Islet precursor cell (in vitro differentiated cells): ENCODE measurements at places on chromosomes 1 and 21.

GRCh38 chr1:236875975-236876374 lies 80.9 kb downstream of the MTR start:
- DNase-seq = no peak

DNA sequence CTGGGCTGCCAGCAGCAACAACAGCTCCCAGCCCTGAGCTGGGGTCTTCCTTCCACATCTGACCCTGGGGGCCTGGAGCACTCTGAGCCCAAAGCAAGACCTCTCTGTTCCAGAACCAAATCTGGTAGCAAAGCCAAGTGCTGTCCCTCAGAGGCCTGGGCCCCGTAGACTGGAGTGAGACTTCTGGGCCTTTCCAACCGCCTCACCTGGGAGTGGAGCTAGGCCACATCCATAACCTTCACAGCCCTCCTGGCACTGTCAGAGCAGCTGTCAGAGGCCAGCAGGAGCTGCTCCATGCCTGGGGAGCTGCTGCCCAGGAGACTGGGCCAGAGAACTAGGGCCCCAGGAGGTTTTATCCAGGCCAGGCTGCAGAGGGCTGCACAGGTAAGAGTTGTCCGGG lies 15.4 kb upstream of the SLC5A9 start:
- no peak for DNase-seq

DNA sequence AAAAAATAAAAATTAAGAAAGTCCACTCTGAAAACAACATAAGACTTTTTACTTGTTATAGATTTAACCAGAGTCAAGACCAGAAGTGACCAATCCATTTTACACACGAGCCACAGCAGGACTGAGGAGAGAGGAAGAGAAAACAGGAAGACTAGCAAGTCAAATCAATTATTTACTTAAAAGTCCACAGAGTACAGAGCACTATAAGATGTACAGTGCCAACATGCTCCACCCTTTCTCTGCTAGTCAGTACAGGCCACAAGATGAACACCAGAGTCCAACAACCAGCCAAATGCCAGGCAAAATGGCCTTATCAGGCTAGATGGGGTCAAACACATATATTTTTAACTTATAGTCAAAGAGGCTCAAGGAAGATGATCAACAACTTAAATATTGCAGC lies 19.5 kb downstream of the LUZP1 start:
- DNase-seq = no peak

GRCh38 chr1:178094739-178095645 lies 1.1 kb downstream of the RASAL2 start:
- DNase-seq = no peak

DNA sequence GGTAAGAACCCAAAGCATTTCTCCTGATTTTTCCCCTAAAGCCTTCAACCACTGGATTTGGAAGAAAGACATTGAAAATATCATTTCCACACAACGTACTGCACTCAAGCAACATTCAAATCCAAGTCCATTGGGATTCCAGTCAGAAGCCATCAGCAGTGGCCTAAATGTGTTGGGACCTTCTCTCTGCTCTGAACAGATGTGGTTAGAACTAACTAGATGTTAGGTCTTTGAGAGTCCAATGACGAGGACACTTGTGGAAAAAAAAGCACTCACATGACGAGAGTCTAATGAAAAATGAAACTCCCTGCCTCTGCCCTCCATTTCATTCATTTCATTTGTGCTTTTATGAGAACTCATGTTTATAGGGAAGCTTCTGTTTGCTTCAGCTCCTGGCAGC lies 382.3 kb downstream of the SIPA1L2 start:
- DNase-seq = no peak

GRCh38 chr21:39131791-39132190 lies 51.5 kb downstream of the PSMG1 start:
- DNase-seq = no peak

- DNase-seq = no peak
These were observed 6.6 kb downstream of the SPATA21 start for GRCh38 chr1:16430606-16431005.

GRCh38 chr1:169576935-169577331 lies 9.3 kb downstream of the F5 start:
- no peak for DNase-seq

DNA sequence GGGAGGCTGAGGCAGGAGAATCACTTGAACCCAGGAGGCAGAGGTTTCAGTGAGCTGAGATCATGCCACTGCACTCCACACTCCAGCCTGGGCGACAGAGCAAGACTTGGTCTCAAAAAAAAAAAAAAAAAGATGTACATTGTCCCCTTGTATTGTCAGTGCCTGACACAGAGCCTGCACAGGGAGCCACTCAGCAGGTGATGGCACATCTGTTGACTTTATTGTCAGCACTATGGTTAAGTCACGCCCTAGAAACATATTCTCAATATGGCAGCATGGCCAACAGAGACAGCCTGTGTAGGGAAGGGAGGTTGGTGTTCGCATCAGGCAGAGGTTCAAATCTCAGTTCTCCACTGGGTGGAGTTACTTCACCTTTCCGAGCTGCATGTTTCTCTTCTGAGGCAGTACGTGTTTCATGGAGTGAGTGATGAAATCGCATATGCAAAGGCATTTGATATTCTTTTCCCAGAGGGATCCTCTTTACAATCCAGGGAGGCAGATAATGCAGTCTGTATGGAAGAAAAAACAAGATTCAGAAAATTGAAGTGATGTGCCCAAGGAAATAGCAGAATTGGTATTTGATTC lies 20.6 kb downstream of the LAMC2 start:
- no peak for DNase-seq

- DNase-seq = no peak
These were observed 77.2 kb downstream of the NRIP1 start for GRCh38 chr21:14987370-14988170.

DNA sequence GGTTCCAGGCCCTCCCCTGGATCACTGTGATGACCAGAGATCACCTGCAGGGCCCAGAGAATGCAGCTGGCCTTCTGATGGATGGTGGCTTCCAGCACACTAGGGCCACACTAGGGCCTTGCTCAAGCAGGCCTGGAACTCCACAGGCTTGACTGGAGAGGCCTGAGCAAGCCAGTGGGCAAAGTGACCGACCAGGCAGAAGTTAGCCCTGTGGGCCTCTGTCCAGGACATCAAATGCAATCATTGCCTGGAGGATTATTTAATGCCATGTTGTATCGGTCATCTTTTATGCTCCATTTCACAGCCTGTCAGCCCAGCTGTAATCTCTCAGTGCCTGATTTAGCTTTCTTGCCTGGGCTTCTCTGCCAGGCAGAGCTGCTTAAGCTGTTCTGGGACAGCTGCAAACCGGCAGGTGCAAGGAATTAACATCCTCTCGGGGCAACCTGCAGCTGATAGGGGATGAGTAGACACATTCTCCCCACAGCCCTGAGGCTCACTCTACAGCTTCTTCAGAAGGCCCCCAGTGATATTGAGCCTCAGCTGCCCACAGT lies 17.7 kb downstream of the NENF start:
- DNase-seq = no peak

DNA sequence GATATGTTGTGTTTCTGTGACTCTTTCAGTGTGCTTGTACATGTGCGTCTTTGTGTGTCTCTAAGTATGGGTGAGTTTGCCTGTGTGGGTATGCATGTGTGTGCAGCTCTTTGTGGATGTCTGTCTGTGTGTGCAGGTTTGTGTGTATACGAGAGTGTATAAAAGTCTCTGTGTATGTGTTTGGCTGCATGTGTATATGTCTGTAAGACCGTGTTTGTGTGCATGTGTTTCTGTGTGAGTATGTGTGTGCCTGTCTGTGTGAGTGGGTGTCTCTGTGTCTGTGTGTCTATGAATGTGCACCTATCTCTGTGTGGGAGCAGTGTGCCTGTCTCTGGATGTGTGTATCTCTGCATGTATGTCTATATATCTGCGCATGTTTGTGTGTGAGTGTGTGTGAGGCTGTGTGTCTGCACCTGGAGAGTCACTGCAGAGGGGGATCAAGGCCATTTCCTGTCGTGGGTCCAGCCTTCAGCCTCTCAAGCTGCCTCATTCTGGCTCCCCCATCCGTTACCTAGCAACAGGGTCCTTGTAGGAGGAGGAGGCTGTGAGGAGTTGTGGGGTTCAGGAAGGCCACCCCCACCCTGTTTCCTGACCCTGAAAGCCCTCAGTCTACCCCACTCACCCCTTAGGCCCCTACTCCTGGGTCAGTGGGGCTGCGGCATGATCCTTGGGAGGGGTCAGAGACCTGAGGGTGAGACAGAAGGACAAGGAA lies 10.4 kb downstream of the FGR start:
- DNase-seq = no peak

- peak; percentile 99 for DNase-seq
These were observed 104.4 kb downstream of the PTPN14 start for GRCh38 chr1:214446772-214447556.

DNA sequence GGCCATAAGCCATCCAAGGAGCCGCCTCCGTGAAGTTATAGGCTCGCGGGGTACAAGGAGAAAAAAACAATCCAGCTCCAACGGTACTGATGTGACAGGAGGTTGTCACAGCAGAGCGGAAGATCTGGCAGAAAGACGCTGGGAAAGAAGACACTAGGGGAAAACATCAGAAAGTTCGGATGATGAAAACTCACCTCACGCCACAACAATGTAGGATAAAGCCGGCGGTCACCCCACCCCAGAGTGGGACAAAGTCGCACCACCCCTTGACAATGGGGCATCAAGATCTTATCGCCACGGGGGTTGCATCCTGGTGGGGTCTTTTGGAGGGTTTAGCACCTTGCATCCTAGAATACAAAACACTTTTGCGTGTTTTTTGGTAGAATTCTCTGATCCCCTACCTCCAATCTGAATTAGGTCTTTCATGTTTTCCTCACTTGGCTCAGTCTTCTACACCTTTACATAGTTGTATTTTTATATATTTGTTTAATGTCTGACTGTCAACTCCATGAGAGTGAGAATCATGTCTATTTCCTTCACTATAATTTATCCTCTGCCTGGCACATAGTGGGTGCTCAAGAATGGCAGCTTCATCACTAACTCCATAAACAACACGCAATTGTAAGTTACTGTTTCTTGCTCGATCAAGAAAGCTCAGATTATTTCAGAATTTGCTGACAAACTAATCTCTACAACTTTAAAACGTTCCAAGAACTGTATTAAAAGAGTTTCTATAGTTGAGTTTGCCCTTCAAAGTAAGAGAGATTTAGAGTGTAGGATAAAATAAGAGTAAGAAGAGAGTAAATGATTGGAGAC lies 611 bp upstream of the ZSWIM5 start:
- no peak for DNase-seq

DNA sequence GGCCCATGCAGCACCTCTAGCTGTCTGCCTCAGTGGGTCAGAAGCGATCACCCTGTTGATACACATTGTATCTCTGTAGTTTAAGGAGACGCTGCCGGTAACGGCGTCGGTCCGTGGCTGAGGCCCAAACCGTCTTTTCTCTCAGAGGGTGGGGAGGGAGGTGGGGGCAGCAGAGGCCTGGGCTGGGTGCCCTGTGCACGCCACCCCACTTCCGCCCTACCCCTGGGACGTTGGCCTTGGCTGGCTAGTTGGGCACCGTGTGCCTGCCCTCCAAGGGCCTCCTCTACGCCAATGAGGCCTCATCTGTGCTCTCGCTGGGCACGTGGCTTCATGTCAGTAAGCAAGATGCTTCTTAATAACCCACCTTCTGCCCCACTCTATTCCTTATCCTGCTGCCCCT lies 9.4 kb downstream of the ZC3H12A start:
- DNase-seq = no peak

DNA sequence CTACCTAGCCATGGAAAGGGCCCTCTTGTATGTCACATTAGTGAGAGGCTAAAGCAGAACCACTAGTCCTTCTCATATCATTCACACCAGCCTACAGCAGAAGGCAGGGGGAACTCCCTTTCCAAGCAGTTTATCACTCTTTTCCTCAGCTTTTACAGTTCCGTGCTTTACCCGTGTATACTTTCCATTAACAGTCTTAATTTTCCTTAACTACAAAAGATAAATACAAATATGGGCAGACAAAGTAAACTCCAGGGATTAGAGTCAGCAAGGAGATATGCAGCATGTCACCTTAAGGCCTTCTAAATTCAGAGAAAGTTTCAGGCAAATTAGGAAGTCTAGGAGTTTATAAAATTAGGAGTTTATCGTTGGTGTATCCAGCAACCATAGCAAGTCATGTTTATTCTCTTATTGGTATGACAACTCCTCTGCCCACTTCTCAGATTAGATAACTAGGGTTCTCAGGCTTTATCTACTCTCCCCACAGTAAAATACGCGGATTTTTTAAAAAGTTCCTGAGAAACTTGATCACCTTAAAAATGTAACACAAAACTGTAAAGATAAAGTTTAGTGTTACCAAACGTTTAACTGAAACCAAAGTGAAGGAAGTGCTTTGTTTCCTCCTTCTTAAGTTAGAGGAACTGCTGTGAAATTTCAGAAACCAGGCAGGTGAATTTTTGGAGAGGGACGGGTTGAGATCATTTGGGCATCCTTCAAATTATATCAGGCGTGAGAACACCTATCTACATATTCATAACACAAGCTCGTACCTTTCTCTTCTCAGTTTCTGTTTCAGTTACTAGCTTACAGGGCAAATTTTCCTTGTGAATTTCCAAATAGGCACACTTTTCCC lies 42.7 kb upstream of the SLC19A2 start:
- DNase-seq = no peak

- DNase-seq = no peak
These were observed 172.3 kb downstream of the ADGRL4 start for GRCh38 chr1:78834201-78834741.

- no peak for DNase-seq
These were observed 22.9 kb upstream of the PKN2 start for GRCh38 chr1:88661188-88661587.

DNA sequence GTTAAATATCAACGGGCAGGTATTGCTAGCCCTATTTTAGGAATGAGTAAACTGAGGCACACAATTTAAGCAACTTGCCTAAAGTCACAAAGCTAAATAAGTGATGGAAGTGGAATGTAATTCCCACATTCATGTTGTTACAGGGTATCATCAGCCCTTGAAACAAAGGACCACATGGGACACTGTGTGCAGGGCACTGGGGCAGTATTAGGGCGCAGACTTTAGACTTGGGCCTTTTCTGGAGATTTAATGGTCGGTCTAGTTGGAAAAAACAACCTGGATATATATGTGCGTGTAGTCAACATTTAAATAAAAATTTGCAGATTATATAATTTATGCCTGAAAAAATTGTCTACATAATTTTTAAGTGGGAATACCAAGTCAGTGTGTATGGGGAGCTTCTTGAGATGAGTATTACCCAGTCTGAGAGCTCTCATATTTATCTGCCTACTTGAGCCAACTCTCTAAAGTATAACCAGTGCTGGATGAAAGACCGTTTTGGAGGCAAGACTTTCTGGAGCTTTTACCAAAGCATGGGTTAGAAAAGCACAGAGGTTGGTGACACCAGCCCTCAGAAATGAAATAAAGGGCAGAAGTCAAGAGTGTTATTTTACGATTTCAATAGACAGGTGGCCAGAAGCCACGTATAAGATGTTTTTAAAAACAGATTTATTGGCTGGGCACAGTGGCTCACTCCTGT lies 1.6 kb downstream of the KDM1A start:
- DNase-seq = no peak

GRCh38 chr1:219495737-219496408 lies 117.0 kb downstream of the ZC3H11B start:
- no peak for DNase-seq

GRCh38 chr1:196877964-196878363 lies 9.9 kb upstream of the CFHR4 start:
- peak; percentile 71 for DNase-seq

- no peak for DNase-seq
These were observed 106.9 kb downstream of the DHRS3 start for GRCh38 chr1:12511128-12511484.

GRCh38 chr1:62732331-62732730 lies 44.1 kb upstream of the DOCK7 start:
- DNase-seq = no peak
